ENCODE measurements at places on chromosomes 4 and X.

GRCh38 chrX:45198706-45199105, 2.0 kb downstream of the DIPK2B start:
- no peak for DNase-seq

- no peak for DNase-seq
Observed at GRCh38 chr4:79598801-79599200, 190.8 kb upstream of the GK2 start.

DNA sequence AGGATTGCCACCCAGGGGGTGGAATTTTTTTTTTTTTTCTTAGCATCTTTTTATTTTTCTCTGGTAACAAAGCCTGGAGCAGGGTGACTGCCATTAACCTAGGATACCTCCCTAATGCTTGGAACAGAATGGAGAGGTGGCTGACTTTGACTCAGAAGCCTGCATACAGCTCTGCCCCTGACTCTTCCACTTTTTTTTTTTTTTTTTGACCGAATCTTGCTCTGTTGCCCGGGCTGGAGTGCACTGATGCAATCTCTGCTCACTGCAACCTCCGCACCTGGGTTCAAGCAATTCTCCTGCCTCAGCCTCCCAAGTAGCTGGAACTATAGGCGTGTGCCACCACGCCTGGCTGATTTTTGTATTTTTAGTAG, 341 bp upstream of the SLC2A9 start:
- no peak for DNase-seq

GRCh38 chr4:151035911-151036310, 20.8 kb upstream of the LRBA start:
- no peak for DNase-seq

- DNase-seq: no peak
Observed at GRCh38 chr4:1819816-1820215, 26.7 kb downstream of the FGFR3 start.

Measured in suppressor macrophage (primary cell).